Renal cortex interstitium (tissue), 15 donors: ENCODE measurements at places on chromosomes 6 and 20. TPM values are rescaled to one million over a fixed set of nuclear protein-coding genes. Genes with fewer than 3 reads are reported as not detected.

GRCh38 chr20:25539742-25540672, 45.3 kb downstream of the NINL start:
- DNase-seq: no peak

DNA sequence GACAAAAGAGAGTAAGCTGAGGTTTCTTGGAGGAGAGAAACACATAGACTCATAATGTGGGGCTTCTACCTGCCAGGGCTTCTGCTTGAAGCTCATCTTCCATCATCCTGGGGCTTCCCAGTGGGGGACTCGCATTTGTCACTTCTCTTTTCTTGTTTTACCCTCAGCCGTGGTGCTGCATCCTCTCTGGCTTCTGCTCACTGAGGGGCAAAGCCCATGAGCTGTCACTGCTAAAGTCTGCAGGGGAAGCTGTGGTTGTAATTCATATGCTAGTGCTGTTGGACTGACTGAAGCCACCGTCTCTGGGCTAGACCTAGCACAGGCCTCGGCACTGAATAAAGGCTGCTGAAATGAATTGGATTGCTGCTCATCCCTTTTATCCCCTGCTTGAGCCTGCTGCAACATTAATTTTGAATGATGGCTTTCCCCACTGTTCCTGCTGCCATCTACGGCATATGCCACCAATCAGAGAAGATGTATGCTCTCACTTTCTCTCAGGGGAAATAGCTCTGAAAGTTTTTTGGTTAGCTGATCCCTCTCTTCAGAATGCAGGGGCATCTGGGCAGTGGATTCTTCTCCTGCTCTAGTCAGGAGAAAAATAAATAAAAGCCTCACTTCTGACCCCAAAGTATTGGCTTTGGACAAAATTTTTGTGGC, 568.4 kb upstream of the MAP3K7 start:
- no peak for DNase-seq

GRCh38 chr6:30019819-30020218, 41.2 kb upstream of the POLR1H start:
- DNase-seq: no peak

DNA sequence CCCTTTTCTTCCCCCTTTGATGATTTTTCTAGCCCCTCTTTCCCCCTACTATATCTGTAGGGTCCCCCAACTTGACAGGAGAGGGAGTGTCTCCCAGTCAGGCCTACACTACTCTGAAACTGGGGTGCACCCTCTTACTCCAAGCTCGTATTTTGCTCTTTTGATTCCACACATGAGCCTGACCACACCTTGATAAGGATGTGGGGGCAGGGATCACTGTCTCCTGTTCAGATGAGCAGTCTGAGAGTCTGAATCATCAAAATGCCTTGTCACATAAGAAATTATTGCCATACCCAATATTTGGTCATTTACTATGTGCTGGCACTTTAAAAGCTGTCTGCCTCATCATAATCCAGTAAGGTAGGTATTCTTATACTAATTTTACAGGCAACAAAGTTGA, 15.9 kb downstream of the PNPLA1 start:
- DNase-seq: no peak

DNA sequence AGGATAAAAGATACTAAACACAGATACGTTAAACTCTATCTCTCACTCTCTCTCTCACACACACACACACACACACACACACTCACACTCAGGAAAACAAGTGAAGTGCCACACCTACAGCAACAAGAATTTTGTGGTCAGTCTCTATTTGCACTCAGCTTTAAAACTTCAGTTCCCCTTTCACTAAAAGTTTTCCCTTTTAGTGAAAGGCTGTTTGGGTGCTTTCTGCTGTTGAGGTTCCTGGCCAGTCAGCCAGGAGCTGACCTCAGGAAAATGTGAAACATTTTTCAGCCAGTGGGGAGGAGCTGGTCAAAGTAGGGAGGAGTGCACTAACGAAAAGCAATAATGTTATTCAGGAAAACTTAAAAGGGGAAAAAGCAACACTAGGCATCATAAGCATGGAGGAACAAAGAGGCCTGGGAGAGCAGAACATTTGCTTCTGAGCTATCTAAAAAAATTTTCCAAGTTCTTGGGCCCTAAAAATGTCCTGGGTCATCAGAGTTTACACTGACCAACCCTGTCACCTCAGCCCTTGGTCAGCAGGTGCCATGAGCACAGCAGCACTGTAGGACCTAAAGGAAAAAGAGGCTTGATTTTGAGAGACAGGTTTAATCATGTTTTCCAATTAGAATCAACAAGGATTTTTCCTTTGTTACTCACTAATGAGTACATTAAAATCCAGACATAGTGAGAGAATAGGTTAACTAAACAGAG, 30.7 kb upstream of the NT5E start:
- no peak for DNase-seq

Gene HCK
- 2.2 TPM for polyA plus RNA-seq

Gene SOX12
- 35.2 TPM for polyA plus RNA-seq

Gene KCNQ2
- 10.9 TPM for polyA plus RNA-seq

DNA sequence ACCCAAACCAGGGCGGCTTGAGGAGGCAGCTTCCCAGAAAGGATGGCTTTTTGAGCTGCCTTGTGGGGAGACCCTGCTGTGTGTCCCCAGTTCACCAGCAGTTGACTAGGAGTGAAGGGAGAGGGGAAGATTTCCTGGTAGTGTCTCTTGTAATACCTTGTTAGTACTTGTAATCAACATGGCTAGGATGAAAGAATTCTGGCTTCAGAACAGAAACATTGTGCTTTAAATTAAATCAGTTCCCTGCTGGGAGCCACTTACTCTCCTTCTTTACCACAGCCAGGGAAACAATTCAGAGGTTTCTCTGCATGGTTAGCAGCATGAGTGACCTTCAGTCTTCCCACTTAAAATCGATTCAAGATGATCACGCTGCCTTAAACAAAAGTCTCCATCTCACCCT, 525.4 kb upstream of the ID4 start:
- DNase-seq: no peak

Gene RNGTT
- 14.5 TPM for polyA plus RNA-seq

GRCh38 chr20:18686696-18687095, 98.8 kb downstream of the DTD1 start:
- DNase-seq: no peak

Gene TMEM181
- polyA plus RNA-seq: 24.8 TPM

DNA sequence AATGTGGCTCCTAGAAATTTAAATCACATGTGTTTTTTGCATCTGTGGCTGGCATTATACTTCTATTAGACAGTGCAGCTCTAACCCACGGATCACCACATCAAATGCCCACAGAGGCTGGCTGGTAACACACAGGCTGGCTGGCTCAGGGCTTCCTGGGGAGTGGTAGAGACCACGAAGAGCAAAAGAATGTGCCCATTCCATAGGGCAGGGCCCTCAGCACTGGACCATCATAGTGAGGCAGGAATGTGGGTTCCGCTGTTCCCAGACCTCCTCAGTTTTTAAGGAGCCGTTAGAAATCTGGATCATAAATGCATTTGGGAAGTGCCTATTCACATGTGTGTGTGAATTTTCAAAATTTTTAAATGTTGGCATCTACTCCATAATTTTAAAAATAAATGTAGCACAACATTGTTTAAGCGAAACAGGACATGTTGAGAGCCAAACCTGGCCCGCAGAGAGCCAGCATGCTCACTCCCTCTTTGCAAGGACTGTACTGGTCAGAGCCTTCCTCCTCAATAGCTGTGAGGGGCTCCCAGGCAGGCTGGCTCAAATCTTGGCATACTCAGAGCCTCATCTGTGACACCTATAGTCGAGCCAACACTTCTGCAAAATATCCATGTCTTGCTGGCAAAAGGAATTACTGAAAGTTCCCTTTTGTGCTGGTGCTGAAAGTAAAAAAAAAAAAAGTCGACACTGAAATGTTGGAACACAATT, 190.5 kb downstream of the FNDC1 start:
- no peak for DNase-seq

GRCh38 chr6:131005439-131006016, 57.5 kb downstream of the EPB41L2 start:
- no peak for DNase-seq

- DNase-seq: no peak
Measured at GRCh38 chr20:48192109-48192508, 406.8 kb upstream of the SULF2 start.

Gene IL17A
- polyA plus RNA-seq: not detected

DNA sequence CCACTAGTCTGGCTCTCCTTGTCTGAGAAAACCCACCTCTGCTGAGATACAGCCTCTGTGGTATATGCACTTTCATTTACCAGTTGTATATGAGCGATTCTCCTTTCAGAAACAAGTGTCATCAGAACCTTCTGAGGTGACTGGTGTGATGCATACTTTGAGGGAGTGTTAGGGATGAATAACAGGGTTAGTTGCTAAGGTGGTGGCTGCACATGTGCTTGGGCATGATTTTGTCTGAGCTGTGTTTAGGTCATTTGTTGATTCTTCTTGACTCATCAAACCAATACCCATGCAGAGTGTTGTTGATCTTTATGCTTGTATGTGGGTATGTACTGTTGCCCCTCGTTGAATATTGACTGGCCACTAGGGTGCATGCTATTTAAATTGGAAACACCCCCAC, 25.7 kb downstream of the DTD1 start:
- no peak for DNase-seq

GRCh38 chr6:7765575-7766325, 39.9 kb downstream of the BMP6 start:
- no peak for DNase-seq

- no peak for DNase-seq
Measured at GRCh38 chr20:38303908-38304379, at the start of gene BPI. BPI (plus strand) TSS chr20:38304156; CDS start chr20:38304224, 68 bp downstream.

GRCh38 chr6:168756009-168756634, 315.1 kb downstream of the SMOC2 start:
- DNase-seq: peak; percentile 15

- peak; percentile 73 for DNase-seq
Measured at GRCh38 chr6:109978174-109979032, at the start of gene GPR6. GPR6 (plus strand) TSS chr6:109978311; CDS start chr6:109979113, 802 bp downstream.
